ENCODE measurements at places on chromosomes 12 and 14.

DNA sequence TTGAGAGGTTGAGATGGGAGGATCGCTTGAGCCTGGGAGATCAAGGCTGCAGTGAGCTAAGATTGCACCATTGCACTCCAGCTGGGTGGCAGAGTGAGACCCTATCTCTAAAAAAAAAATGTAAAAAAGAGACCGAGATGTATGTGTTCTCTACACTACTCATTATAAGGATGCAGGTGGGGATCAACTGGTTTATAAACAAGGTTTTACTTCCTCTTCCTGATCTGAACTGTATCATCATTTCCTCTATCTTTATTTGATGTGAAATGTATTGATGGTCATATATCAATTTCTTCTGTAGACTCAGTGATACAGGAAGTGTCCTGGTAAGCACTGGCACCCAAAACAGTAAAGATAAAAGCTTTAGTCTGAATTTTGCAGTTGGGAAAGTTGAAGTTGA is 20.1 kb upstream of the USP44 start:
- DNase-seq: no peak

- no peak for DNase-seq
Observed at GRCh38 chr12:102095677-102096263, 24.1 kb downstream of the NUP37 start.

DNA sequence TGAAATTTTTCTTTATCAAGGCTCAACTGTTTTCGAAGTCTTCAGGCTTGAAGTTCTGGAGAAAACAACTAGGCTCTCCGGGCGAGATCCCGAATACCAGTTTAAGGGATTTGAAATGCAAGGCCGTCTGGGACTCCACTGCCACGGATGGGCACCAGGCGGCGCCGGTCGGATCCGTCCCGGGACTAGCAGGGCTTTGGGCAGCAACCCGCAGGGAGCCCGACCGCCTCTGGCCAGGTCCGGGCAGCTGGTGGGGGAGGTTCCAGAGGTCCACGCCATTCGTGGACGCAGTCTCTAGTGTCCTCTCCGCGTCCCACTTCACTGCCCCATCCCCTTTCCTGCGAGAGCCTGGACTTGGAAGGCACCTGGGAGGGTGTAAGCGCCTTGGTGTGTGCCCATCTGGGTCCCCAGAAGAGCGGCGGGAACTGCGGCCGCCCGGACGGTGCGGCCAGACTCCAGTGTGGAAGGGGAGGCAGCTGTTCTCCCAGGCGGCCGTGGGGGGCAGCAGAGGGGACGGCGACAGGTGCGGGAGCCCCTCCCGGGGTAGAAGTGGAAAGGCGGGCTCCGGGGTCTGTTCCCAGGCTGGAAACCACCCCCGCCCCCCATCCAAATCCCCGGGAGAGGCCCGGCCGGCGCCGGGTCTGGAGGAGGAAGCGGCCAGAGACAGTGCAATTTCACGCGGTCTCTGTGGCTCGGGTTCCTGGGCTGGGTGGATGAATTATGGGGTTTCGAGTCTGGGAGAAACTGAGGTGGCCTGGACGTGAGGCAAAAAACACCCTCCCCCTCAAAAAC is 838 bp upstream of the ERBB3 start:
- DNase-seq: peak; percentile 83

- DNase-seq: no peak
Observed at GRCh38 chr12:116215023-116215422, 62.5 kb downstream of the MED13L start.

DNA sequence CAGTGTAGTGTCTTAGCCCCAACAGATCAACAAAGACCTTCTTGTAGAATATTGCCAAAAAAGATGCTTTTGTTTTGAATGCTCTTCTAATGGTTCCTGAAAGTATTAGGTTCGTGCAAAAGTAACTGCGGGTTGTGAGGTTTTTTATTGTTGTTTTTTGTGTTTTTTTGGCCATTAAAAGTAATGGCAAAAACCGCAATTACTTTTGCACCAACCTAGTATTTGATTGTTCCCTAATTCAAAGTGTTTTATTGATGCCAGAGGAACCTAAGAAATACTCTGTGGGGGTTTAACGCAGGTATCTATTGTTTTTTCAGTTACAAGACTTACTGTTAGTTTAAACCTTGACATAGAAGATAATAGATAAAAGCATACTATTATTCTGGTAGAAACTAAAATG is 150.8 kb upstream of the DAAM1 start:
- DNase-seq: no peak

- DNase-seq: no peak
Observed at GRCh38 chr12:75815756-75816155, 215.8 kb downstream of the PHLDA1 start.

DNA sequence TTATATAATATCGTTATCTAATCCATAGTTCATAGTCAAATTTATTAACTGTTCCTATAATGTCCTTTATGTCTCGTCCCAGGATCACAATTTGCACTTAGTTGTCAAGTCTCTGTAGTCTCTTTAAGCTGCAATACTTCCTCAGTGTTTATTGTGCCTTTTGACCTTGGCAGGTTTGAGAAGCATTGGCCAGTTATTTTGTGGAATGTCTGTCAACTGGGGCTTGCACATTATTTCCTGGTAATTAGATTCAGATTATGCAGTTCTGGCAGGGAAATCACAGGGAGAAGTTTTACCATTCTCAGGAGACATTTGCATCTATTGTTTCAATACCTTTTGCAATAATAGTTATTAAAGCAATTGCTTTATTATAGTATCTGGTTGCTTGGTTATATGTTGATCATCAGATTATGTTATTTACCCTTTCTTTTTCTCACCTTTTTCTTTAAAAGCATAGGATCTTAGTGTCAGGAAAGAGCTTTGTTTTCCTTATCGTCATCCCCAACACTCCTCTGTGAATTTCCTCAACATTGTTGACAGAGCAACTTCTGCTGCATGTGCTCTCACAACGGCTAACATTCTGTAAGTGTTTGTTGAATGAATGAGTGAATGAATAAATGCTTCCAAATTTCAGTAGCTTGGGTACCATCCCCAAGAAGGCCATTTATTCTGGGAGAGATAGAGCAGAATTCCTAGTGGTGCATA is 3.7 kb upstream of the ART4 start:
- DNase-seq: no peak

DNA sequence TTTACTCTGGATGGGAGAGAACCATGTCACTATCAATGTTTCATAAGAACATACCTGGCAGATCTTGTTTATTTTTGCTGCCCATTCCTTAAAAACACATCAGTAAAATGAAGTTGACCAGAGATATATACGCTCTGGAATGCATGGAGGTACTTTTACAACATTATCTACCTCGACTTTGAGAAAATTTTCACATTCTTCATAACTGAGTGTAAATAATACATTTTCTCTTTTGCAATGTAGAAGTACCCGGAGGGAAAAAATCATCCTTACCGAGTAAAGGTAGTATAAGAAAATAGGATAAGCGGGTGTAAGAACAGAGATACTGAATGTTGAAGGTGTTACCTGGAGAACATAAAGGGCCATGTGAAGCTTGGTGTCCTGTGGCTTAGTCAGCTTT is 80.7 kb downstream of the TMEM116 start:
- no peak for DNase-seq

- no peak for DNase-seq
Observed at GRCh38 chr12:76234741-76235140, 113.5 kb downstream of the BBS10 start.

DNA sequence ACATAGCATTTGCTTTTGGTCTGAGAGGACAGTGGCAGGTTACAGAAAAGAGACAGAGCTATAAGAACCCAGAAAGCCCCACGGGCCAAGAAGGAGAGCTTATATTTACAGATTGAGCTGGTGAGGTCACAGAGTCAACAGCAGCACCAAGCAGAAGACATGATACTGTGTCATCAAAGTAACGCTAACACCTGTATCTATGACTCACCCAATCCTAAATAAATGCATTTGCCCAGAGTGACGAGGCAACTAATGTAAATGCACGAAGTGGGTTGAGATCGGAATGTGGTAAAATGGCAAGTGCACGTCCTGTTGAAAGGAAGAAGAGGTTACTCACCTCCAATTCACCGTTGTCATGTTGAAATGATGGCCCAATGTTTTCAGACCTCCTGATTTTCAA is 6.7 kb upstream of the CD163L1 start:
- DNase-seq: no peak

GRCh38 chr14:97185186-97185585 is 388.0 kb downstream of the VRK1 start:
- DNase-seq: no peak

DNA sequence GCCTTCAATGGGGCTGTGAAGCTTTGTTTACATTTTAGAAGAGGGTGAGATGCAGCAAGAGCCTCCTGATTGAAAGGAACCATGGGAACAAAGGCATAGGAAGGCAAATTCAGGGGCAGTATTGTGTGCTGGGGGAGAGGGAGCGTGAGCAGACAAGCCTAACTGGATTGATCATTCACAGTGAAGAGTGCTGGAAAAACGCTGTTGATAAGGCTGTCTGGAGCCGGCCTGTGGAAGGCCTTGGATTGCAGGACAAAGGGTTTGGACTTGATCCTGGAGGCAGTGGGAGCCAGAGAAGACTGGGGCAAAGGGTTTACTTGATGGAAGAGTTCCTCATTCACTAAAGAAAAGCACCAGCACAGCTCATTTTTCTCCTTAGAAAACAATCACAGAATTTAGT is 160.5 kb downstream of the PAH start:
- peak; percentile 18 for DNase-seq

GRCh38 chr12:25800101-25800500 is 158.4 kb upstream of the RASSF8 start:
- no peak for DNase-seq

- DNase-seq: no peak
Observed at GRCh38 chr12:115617391-115617790, 660.1 kb downstream of the MED13L start.

- no peak for DNase-seq
Observed at GRCh38 chr12:97568336-97569180, 106.0 kb downstream of the RMST start.

GRCh38 chr12:104667139-104667538 is 210.4 kb downstream of the CHST11 start:
- DNase-seq: no peak

DNA sequence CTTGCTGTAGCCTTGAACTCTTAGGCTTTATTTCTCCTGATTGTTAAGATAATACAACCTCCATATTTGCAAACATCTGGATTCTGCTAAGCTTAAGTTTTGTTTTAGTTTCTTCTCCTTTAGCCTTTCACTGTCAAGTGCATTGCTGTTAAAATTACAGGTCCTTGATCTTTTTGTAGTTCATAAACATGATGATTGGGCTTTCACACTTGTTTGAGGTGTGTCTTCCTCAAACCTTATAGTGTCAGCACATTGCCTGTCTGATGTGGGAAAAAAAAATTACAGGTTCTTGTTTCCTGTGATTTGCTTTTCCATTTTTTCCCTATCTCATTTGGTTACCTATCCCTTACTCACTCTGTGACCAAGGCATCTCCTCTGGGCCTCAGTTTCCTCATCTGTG is 59.2 kb downstream of the BICDL1 start:
- no peak for DNase-seq

DNA sequence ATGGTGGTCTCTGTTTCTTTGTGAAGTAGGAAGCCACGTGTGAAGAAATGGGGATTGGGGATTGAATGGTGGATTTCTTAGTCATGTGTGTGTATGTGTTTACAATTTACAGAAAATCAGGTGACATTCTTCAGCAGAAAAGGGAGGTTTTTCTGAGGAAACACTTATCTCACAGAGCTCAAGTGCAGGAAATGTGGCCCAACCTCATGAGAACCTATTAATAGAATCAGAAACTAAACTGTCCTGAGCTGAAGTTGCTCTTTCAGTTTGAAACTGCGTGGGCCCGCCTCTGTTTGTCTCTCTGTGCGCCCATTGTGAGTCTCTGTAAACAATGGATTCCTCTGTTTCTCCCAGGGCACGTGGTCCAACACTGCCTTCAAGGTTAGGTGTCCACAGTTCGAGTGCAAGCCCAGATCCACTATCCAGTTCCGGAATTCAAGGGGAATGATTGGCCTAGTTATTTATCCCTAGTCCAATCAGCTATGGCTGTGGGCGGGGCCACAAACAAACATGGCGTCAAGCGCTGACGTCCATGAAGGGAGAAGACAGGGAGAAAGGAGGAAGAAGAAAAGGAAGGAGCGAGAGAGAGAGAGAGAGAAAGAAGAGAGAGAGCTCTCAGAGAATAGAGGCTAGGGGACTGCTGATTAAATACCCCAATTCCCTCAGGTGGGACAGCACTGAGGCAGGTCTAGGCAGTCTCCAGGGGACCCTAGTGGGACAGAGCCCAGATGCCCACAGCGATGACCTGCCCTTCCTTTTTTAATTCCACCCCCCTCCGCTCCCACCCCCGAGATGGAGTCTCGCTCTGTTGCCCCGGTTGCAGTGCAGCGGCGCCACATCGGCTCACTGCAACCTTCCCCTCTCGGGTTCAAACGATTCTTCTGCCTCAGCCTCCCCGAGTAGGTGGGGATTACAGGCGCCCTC is 31.4 kb upstream of the C12orf76 start:
- DNase-seq: peak; percentile 40

GRCh38 chr12:90945070-90945649 is 9.8 kb downstream of the CCER1 start:
- no peak for DNase-seq

DNA sequence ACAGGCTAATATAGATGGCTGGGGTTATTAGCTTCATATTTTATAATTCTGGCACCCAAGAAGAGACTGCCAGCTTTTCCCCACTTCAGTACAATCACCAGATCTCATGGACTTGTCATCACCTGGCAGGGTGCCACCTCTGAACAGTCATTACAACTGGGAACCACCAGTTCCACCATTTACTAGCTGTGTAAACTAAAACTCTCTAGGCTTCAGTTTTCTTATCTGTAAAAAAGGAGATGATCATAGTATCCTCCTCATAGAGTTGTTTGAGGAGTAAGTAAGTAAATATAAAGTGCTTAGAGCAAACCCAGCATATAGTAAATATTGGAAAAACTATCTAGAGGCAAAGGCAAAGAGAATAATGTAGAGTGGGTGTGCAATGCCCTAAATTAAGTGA is 19.3 kb downstream of the CPNE8 start:
- peak; percentile 28 for DNase-seq

- DNase-seq: no peak
Observed at GRCh38 chr12:39610436-39611025, 9.1 kb downstream of the ABCD2 start.

- DNase-seq: no peak
Observed at GRCh38 chr14:22047115-22047514, 373.5 kb upstream of the OR4E1 start.

DNA sequence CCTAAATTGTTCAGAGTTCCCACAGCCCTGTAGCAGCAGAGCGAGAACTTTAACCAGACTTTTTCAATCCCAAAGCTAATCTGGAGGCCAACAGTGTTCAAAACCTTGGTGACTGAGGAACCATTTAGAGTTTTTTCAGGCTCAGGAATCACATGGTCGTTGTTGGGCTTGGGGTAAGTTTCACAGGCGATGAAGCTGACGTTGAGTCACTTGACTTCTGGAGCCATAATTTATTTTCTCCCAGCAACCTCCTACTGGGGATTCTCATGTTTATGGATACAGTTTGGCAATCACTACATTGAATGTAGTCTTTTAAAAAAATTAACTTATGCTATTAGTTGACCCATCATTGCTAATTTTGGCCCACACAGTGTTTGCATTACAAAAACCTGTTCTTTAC is 34.5 kb downstream of the SSPN start:
- no peak for DNase-seq

DNA sequence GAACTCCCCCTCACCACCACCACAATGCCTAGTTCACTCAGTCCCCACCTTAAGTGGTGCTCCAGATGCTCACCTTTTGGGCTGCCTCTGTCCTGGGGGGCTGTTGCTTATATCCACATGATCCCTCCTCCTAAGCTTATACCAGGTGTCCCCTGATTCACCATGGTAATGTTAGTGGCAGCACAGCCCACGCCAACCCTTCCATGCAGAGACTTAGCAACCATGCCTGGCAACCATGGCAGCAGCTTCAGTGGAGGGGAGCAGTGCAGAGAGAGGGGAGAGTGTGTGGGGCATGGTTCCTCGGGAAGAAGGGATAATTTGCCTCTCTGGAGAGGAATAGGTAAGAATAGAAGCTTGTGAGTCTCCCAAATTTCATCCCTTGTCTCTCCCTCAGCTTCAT is 1.2 kb upstream of the DDN start:
- no peak for DNase-seq
